GM20000 (cell line): ENCODE measurements at places on chromosomes 12 and 14.

GRCh38 chr12:46855760-46856159 is 30.0 kb upstream of the SLC38A4 start:
- DNase-seq: no peak

DNA sequence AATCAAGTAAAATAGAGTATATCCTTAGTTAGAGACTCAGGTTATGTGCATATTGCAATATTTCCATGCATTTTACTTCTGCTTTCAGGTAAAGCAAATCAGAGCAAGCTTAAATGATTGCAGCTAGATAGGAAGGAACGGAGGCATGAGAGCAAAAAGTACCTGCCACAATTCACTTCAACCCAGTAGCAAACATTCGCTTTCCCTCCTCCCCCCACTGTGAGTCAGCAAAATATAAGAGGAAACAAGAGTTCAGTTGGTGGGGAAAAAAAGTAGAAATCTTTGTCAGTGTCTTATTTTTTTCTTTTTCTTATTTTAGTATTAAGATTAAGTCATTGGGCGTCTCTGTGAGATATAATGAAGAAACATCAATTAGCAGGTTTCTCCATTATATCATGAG is 475.4 kb downstream of the NPAS3 start:
- no peak for DNase-seq

DNA sequence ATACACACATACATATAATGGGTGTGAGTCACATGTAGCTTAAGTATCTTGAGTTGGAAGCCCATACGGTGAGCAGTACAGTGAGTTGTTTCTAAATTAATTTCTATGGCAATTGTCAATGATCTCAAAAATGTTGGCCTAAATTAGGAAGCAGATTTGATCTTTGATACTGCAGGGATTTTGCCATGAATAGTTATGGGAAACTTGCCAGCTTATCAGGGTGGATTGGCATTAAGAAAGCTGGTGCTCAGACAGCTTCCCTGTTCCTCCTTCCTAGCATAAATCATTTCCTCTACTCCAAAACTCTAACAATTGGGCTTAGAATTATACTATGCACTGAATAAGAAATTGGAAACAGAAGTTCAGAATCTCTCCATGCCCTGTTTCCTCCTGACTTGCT is 150.9 kb upstream of the FRMD6 start:
- DNase-seq: no peak

- DNase-seq: no peak
Measured at GRCh38 chr12:46677749-46678148, 148.0 kb downstream of the SLC38A4 start.

DNA sequence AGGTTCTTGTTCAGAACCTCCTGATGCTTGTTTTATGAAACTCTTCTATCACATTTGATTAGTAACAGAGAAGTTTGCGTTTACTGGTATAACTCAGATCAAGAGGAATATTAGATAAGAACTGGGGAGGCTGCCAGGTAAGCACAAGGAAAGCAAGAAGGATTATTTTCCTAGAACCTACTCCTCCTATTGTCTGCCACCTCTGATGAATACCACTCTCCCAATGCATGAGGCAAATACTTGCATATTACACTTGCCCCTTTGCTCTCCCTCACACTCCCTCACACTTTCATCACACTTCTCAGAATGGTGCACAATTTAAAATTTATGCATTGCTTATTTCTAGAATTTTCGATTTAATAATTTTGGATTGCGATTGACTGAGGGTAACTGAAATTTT is 43.6 kb downstream of the LIN7A start:
- DNase-seq: no peak

DNA sequence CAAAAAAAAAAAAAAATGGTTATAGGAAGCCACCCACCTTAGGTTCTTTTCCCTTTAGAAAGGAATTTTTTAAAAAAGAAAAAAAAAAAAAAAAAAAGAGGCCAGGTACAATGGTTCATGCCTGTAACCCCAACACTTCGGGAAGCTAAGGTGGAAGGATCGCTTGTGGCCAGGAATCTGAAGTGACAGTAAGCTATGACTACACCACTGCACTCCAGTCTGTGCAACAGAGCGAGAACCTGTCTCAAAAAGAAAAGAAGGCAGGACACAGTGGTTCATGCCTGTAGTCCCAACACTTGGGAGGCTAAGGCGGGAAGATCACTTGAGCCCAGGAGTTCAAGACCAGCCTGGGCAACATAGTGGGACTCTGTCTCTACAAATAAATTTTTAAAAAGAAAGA is 36.0 kb downstream of the SPTLC2 start:
- DNase-seq: no peak

GRCh38 chr14:73221945-73222344 is 15.4 kb upstream of the PAPLN start:
- DNase-seq: no peak

- no peak for DNase-seq
Measured at GRCh38 chr14:33957993-33958392, 7.1 kb upstream of the EGLN3 start.

DNA sequence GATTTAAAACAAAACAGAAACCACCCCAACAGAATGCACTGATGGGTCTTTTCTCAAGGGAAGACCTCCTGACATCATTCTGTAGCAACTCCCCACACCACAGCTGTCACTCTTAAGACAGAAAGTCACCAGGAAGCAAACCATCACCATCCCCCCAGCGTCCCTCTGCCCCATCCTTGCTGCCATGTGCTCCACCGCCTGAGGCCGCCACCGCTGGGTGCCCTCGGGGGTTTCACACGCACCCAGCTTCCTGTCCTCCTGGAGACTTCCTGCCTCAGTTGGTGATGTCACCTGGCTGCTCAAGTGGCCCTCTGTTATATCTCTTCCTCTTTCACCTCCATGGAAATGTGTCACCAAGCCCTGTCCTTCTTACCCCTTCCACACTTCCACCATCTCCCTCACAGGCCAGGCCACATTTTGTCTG is 71.4 kb upstream of the GPR68 start:
- DNase-seq: peak; percentile 89

- DNase-seq: no peak
Measured at GRCh38 chr14:90774316-90774715, 41.9 kb downstream of the TTC7B start.

- DNase-seq: no peak
Measured at GRCh38 chr12:96327346-96327745, 72.9 kb downstream of the CDK17 start.

GRCh38 chr14:76662580-76662979 is 98.7 kb upstream of the VASH1 start:
- no peak for DNase-seq

GRCh38 chr12:111268738-111269572 is 99.9 kb downstream of the PHETA1 start:
- peak; percentile 34 for DNase-seq

DNA sequence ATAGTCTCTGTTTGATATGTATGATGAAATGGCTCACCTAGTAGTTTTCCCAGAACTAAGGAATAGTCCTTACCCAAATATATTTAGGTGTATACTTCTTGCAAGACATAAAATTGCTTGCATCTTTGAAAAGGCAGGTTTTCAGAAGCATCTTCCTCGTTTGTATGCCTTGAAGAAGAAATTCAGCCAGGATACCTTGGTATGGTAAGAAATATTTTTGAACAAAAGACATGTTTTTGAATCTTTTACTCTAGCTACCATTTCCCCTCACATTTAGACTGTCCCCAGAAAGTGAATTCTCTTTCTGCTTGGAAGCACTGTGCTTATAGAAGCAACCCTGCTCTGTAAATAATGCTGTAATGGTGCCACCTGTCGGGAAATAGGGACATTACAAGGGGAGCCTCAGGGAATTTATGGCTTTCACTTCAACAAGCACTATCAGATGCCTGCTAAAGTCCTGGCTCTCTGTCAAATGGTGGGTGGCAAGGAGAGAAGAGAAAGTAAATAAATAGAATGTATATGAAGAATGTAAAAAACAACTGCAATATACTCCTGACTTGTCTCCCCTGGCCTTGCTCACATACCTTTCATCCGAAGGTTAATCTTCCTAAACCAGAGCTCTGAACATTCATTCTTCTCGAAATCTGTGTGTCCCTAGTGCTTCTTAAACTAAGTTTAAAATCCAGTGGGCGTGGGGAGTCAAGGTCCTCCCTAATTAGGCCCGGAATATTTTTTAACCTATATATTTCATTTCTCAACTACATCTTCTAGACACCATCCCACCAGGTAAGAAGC is 6.1 kb downstream of the CCDC184 start:
- peak; percentile 70 for DNase-seq

- DNase-seq: no peak
Measured at GRCh38 chr12:100433701-100434100, 40.0 kb upstream of the NR1H4 start.

DNA sequence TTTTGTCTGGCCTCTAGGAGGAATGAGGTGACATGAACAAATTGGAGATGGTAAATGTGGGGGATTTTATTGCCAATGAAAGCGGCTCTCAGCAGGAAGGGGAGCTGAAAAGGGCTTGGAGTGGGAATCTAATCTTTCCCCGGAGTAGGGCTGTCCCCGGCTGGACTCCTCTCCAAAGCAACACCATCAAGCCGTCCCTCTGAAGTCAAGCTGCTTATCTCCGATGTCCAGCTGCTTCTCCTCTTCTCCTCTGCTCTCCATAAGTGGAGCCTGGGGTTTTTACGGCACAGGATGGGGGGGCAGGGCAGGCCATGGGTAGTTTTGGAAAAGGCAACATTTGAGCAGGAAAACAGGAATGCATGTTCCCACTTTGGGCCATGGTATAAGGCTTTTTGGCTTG is 113.5 kb downstream of the TMEM132D start:
- DNase-seq: no peak

DNA sequence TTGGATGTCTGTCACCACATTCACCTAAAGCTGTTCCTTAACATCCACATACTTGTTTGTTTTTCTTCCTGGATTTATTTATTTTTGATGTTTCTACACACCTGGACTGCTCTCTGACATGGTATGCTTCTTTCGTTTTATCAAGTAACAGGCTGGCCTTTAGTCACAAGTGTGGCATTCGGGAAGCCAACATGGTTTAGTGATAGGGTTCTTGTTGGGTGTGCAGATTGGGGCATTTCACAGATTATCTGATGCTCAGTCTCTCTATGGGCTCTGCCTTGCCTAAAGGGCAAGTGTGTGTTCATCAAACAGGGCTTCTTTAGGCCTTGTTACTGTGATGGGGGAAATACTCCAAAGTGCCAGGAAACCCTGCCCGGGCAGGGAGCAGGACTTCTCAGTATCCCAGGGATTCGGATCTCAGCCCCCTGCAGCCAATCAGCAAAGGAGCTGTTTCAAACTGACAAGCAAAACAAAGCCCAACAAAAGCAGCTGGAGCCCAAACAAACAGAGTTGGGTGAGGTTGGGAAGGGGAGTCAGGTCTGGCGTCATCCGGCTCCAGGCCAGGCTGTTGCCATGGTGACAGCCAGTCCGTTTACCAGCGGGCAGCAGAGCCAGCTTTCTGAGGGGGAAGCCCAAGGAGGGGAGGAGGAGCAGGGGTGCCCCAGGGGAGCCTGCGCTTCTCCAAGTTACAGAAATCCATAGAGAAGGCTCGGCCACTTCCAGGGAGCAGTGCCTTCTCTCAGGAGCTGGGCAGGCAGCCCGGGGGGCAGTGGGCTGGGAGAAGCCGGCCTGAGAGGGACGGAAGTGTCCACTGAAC is 31.9 kb downstream of the FOS start:
- no peak for DNase-seq

DNA sequence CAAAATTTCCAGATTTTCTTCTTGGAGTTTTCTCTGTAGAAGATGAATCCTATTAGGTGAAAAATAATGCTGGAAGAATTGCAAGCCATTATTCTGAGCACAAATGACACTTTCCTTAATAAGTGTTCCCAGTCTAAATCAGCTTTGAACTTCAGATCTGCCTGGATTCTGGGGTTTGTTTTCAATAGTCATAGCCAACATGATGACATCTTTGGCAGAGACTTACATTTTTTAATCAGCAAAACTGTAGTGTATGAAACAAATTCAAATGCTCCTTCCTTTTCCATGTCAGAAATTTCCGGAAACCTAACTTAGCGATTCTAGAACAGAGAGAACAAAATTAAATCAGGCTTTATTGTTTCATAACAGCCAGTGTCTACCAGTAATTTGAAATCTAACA is 88.5 kb downstream of the TSPAN8 start:
- DNase-seq: no peak

- DNase-seq: no peak
Measured at GRCh38 chr12:49942921-49943624, 7.5 kb upstream of the AQP2 start.

DNA sequence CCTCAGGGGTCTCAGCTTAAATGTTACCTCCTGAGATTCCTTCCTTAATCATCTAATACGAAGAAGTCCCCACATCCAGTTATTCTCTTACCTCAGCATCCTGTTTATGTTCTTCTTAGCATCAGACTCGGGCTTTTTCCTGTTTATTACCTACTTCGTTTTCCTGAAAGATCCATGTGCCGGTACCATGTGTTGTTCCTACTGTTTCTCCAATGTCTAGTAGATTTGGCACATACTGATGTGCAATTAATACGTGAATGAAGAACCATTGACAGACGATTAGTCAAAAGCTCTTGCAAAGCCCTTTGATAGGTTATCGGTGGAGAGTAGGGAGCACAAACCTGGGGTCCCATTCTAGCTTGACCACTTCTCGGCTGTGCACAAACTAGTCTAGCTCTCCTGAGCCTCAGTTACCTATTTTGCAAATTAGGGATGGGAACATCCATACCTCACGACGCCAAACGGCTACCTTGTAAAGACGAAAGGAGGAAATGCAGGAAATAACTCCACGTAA is 735 bp upstream of the MAPKAPK5 start:
- DNase-seq: no peak
